H9 (cell line): ENCODE measurements at places on chromosomes 11 and 22. TPM values are rescaled to one million over a fixed set of nuclear protein-coding genes. Genes with fewer than 3 reads are reported as not detected.

The MS4A8 gene
- not detected in 2 replicates for total RNA-seq

The PATE2 gene
- total RNA-seq: 0.17 and 0.44 TPM in 2 replicates

The MISFA gene
- total RNA-seq: 2.8 and 3.7 TPM in 2 replicates

The ABCC8 gene
- 2.4 and 3.2 TPM in 2 replicates for total RNA-seq

The LMNTD2 gene
- total RNA-seq: 4.2 and 4.7 TPM in 2 replicates

The CREB3L1 gene
- total RNA-seq: 2.6 and 3.3 TPM in 2 replicates

The SCO2 gene
- total RNA-seq: 3.3 and 3.4 TPM in 2 replicates

The BUD13 gene
- 29.3 and 30.0 TPM in 2 replicates for total RNA-seq

The MMP27 gene
- not detected in 2 replicates for total RNA-seq

The HOATZ gene
- not detected in 2 replicates for total RNA-seq

The NPAS4 gene
- 1.6 and 1.8 TPM in 2 replicates for total RNA-seq

The SYT7 gene
- total RNA-seq: 7.0 and 8.8 TPM in 2 replicates

The C1QTNF4 gene
- total RNA-seq: 5.7 and 8.7 TPM in 2 replicates

The BCO2 gene
- total RNA-seq: 0.31 and 0.44 TPM in 2 replicates

The LMO1 gene
- total RNA-seq: 0.39 and 0.50 TPM in 2 replicates

The OR51F2 gene
- total RNA-seq: not detected in 2 replicates

The CRYAB gene
- 1.1 TPM in 1 of 2 replicates, not detected in the other for total RNA-seq

The GRK3 gene
- 22.8 and 23.9 TPM in 2 replicates for total RNA-seq

The VPREB3 gene
- total RNA-seq: 0.50 TPM in 2 replicates

The LARGE1 gene
- 41.7 and 43.5 TPM in 2 replicates for total RNA-seq

The C11orf52 gene
- 4.0 and 4.4 TPM in 2 replicates for total RNA-seq

The PATE4 gene
- not detected in 2 replicates for total RNA-seq

The OR52A1 gene
- 0.09 and 0.42 TPM in 2 replicates for total RNA-seq

The ARHGEF12 gene
- total RNA-seq: 27.0 TPM in 2 replicates

The RAB38 gene
- 18.7 and 19.3 TPM in 2 replicates for total RNA-seq

The NUDT8 gene
- total RNA-seq: 6.5 and 6.8 TPM in 2 replicates

The HTR3B gene
- not detected in 2 replicates for total RNA-seq

The HTR3A gene
- 3.5 and 4.1 TPM in 2 replicates for total RNA-seq

The PGM2L1 gene
- 16.9 and 17.7 TPM in 2 replicates for total RNA-seq

The NLRP14 gene
- total RNA-seq: 0.07 TPM in 1 of 2 replicates, not detected in the other

The KCNQ1 gene
- total RNA-seq: 2.2 and 2.3 TPM in 2 replicates

The BTBD10 gene
- total RNA-seq: 22.4 and 23.3 TPM in 2 replicates

The NRGN gene
- total RNA-seq: 6.4 and 7.0 TPM in 2 replicates

The DLG2 gene
- 8.0 and 8.2 TPM in 2 replicates for total RNA-seq

The OR8B2 gene
- total RNA-seq: not detected in 2 replicates

The TECTA gene
- 0.66 and 0.68 TPM in 2 replicates for total RNA-seq

The MRGPRX4 gene
- not detected in 2 replicates for total RNA-seq

The SYT13 gene
- total RNA-seq: 4.3 and 6.0 TPM in 2 replicates

The MB gene
- 0.29 and 0.55 TPM in 2 replicates for total RNA-seq

The KCNK4 gene
- total RNA-seq: 0.28 and 0.31 TPM in 2 replicates

The SPON1 gene
- 0.20 and 0.22 TPM in 2 replicates for total RNA-seq

The DSCAML1 gene
- total RNA-seq: 0.15 and 0.42 TPM in 2 replicates

The OR52E4 gene
- not detected in 2 replicates for total RNA-seq

The APOL2 gene
- 15.6 and 18.1 TPM in 2 replicates for total RNA-seq

The SLC22A12 gene
- not detected in 2 replicates for total RNA-seq

The C22orf15 gene
- total RNA-seq: 0.81 and 1.8 TPM in 2 replicates

The EIF3D gene
- 189 and 198 TPM in 2 replicates for total RNA-seq

The OR2D2 gene
- total RNA-seq: 0.26 and 0.79 TPM in 2 replicates

The GGTLC2 gene
- not detected in 2 replicates for total RNA-seq

The QSER1 gene
- 128 and 139 TPM in 2 replicates for total RNA-seq
